ENCODE measurements at places on chromosomes 13 and 19.

DNA sequence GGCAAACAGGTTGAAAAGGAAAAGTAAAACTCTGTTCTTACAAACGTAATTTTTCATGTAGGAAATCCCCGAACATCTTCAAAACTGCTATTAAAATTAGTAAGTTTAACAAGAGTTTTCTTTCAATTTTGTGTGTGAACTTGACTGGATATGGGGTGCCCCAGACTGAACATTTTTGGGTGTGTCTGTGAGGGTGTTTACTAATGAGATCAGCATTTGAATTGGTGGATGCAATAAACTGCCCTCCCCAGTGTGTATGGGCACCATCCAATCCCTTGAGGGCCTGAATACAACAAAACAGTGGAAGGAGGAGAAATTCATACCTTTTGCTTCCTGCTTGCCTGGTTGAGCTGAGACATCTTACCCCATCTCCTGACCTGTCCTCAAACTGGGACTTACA, 11.8 kb downstream of the HAUS8 start:
- no peak for DNase-seq

DNA sequence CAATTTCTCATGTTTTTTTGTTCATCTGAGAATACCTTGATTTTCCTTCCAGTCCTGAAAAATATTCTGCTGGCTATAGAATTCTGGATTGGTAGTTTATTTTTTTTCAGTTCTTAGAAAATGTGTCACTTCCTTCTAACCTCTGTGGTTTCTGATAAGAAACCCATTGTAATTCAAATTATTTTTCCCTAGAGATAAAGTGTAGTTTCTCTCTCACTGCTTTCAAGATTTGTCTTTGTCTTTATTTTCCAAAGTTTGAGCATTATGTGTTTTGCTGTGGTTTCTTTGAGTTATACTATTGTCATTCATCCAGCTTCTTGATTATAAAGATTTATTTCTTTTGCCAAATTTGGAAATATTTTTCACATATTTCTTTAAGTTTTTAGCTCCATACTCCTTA, 324.0 kb upstream of the SPRY2 start:
- DNase-seq, result no peak

DNA sequence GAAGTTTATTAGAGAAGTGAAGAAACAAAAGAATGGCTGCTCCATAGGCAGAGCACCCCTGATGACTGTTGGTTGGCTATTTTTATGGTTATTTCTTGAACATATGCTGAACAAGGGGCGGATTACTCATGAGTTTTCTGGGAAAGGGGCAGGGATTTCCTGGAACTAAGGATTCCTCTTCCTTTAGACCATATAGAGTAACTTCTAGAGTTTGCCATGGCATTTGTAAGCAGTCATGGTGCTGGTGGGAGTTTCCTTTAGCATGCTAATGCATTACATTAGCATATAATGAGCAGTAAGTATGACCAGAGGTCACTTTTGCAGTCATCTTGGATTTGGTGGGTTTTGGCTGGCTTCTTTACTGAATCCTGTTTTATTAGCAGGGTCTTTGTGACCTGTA, 38.7 kb upstream of the PCDH8 start:
- no peak for DNase-seq

DNA sequence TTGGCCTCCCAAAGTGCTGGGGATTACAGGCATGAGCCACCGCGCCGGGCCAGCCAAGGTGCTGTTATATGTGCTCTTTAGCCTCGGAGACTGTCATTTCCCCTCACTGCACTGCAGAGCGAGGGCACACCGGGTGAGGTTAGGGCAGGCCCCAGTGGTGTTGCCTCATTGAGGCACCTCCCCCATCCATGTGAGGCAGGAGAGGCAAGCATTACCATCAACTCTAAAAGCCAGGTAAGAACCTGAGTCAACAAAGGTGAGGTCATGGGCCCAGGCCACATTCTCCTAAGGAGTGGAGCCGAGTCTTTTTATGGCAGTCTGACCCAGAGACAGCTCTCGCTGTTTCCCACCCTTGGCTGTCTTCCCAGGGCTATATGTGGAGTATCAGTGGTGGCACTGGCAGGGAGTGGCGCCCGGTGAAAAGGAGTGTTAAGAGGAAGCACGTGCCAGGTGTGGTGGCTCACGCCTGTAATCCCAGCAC, 10.9 kb downstream of the B3GNT8 start:
- DNase-seq, result no peak

Measured in amniotic stem cell (primary cell).